Dorsolateral prefrontal cortex (tissue), 122 donors: ENCODE measurements at places on chromosomes 12 and 14. TPM values are rescaled to one million over a fixed set of nuclear protein-coding genes. Genes with fewer than 3 reads are reported as not detected.

Gene GPR162
- total RNA-seq, result 148 TPM

Gene GDF3
- not detected for total RNA-seq

Gene PELI2
- 10.5 TPM for total RNA-seq

Gene CATSPERB
- not detected for total RNA-seq

Gene DDN
- total RNA-seq, result 200 TPM

Gene LALBA
- total RNA-seq, result not detected

Gene ERP27
- total RNA-seq, result not detected

Gene MARCHF9
- total RNA-seq, result 22.3 TPM

Gene OLR1
- 10.0 TPM for total RNA-seq

Gene PTPN6
- 6.2 TPM for total RNA-seq

Gene OTUB2
- 1.7 TPM for total RNA-seq

Gene SOAT2
- not detected for total RNA-seq

Gene CDK4
- total RNA-seq, result 27.1 TPM

Gene C12orf75
- 11.3 TPM for total RNA-seq

Gene SYT1
- 840 TPM for total RNA-seq

Gene HOXC10
- total RNA-seq, result not detected
